Activated CD4-positive, alpha-beta T cell treated with anti-CD3 and anti-CD28 coated beads, Interleukin-10, Interleukin-2, amounts not matched to agents 100 ng/mL and 50 ng/mL, durations not matched to agents 16 hours and 8 hours (primary cell): ENCODE measurements at places on chromosomes 3 and 15.
A peak's percentile ranks its signal among the peaks of the same experiment; 100 is the strongest.

GRCh38 chr15:72175186-72176044, 22.2 kb downstream of the GRAMD2A start:
- DNase-seq, result no peak

GRCh38 chr15:26877831-26878230, 11.0 kb downstream of the GABRA5 start:
- no peak for DNase-seq

DNA sequence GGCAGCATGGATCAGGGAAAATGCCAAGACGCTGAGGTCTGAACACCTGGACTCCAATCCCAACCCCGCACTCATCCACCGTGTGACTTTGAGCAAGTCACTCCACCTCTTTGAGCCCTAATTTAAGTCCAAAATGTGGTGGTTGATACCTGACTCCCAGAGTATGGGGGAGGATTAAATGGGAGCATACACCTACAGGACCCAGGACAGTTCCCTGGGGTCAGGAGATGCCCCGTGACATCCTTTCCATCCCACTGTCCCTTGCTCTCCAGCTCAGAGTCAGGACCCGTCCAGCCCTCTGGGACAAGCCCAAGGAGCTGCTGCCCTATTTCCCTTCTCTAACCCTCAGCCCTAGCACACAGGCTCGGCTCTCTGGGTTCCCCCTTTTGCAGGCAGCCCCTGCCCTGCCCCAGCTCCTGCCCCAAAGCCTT, 276.4 kb downstream of the XXYLT1 start:
- DNase-seq, result no peak

DNA sequence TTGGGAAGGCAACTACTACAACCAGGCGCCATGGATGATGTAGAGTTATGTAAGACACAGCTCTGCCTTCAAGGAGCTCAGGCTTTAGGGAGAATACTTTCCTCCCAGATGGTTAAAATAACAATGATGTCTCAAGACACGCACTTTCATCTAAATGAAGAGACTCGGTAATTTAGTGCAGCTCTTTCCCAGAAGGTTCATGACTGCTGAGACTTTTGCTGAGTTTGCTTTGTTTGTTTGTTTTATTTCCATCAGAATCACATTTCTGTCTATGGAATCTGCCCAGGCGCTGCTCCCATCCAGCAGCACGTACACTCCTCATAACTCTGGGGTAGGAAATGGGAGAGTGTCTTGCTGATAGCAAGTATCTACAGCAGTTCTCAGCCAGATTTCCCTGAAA, 33.9 kb upstream of the MEX3B start:
- DNase-seq, result no peak

DNA sequence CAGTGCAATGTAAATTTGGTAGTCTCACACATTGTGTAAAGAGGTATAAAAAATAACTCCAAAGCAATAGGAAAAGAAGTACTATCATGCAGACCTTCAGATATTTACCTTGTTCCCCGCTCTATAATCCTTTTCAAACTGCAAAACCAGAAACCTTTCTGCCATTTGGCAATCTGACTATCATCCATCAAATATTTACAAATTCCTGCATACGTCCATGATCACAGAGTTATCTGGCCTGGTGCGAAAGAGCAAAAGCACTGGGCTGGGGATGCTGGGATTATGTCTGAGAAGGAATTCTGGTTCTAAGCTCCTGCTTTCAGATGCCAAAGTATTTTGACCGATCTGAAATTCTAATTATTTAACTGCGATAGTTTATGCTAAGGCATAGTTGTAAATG, 143.1 kb downstream of the RORA start:
- DNase-seq, result no peak

- DNase-seq, result no peak
These were observed 40.8 kb upstream of the KLF13 start for GRCh38 chr15:31285772-31286261.

- DNase-seq, result no peak
These were observed 134.8 kb upstream of the ANKRD28 start for GRCh38 chr3:15932348-15933300.

DNA sequence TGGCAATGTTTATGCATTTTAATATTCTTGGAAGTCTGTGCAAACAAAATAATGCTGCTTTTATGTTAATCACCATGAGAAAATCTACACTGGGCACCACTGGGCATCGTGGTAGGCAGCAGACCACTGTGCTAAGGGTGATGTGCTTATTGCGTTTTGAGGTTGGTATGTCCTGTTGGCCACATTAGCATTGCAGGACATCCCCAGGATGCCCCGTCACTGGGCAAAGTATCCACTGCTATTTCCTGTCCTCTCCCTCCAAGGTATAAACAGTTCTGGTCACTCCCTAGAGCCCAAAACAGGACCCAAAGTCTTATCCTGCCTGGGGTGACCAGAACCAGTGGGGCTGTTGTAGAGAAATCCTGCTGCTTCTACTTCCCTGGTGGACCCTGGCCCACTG, 284.2 kb upstream of the ROPN1 start:
- DNase-seq, result no peak

GRCh38 chr3:130895690-130896488, 2.0 kb downstream of the ATP2C1 start:
- DNase-seq, result peak; percentile 70

- no peak for DNase-seq
These were observed 1.6 kb upstream of the LRRC31 start for GRCh38 chr3:169871129-169871886.

- DNase-seq, result no peak
These were observed 116.1 kb upstream of the DNAJC19 start for GRCh38 chr3:181105646-181106045.

DNA sequence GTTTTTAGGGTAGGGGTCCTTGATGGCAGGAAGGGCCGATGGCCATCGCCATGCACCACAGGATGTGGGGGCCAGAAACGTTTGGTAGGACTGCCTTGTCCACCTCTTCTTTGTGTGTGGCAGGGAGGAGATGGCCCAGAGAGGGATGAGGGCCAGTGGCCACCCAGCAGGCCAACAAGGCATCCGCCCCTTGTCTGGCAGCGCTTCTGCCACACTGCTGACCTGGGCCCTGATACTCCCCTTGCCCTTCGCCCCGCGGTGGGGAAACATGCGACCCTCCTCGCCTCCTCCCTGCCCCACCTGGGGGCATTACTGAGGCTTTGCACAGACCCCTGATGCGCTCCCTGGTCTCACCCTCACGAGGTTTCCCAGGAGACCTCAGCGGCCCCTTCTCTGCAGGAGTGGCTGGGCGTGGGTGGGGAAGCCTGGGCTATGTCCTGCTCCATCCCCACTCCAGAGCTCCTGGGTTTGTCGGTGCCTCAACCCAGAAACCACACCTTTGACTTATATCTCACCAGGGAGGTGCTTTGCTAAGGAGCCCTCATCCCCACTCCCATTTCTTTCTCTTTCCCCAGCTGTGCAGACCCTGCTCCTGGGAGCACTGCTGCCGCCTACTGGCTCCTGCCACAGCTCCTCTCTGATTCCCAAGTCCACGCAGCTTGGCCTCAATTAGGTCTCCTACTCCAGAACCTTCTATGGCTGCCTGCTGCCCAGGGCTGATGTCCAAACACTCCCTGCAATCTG, 38.7 kb downstream of the FEM1B start:
- no peak for DNase-seq

GRCh38 chr3:123111640-123112039, 44.8 kb downstream of the PDIA5 start:
- DNase-seq, result no peak

- DNase-seq, result no peak
These were observed 25.4 kb downstream of the CYP8B1 start for GRCh38 chr3:42850263-42850662.

DNA sequence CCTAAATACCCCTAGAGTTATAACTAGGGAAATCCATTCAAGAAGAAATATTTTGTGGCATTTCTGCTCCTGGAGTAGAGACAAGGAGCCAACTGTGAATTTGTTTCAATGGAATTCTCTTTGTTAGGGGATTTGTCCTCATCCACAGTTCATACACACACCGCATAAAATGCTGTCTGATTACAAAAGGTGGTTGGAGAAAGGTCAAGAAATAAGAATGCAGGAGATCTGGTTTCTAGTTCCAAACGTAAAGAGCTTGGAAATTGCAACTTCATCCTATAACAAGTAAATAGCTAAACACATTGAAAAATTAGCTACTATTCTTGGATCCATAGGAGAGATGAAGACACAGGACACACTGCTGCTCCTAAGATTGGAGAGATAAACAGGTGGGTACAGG, 66.3 kb upstream of the NEDD4 start:
- no peak for DNase-seq

GRCh38 chr15:63945838-63946298, 100.4 kb downstream of the DAPK2 start:
- DNase-seq, result no peak

- DNase-seq, result no peak
These were observed 133.4 kb downstream of the CHST2 start for GRCh38 chr3:143252931-143253330.

DNA sequence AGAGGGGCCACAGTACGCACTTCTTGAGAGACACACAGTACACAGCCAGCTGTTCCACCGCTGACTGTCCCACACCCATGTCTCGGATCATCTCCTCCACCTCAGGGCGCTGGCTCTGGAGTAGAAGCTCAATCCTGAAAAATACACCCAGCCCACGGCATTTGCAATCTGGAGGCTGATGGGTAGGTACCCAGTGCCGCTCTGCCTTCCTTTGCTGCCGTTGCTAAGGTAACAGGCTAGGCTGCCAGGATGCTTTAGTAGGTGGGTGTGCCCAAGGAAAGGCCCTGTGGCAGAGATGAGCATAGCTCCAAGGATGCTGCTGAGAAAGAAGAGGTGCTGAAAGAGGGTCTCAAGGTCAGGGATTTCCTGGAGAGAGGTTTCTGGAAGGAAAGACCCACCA, 14.6 kb downstream of the TRAIP start:
- DNase-seq, result no peak

- DNase-seq, result peak; percentile 65
These were observed 117.1 kb upstream of the SMAD3 start for GRCh38 chr15:66948294-66948693.

- DNase-seq, result no peak
These were observed 38.9 kb upstream of the SNTN start for GRCh38 chr3:63613561-63613960.

DNA sequence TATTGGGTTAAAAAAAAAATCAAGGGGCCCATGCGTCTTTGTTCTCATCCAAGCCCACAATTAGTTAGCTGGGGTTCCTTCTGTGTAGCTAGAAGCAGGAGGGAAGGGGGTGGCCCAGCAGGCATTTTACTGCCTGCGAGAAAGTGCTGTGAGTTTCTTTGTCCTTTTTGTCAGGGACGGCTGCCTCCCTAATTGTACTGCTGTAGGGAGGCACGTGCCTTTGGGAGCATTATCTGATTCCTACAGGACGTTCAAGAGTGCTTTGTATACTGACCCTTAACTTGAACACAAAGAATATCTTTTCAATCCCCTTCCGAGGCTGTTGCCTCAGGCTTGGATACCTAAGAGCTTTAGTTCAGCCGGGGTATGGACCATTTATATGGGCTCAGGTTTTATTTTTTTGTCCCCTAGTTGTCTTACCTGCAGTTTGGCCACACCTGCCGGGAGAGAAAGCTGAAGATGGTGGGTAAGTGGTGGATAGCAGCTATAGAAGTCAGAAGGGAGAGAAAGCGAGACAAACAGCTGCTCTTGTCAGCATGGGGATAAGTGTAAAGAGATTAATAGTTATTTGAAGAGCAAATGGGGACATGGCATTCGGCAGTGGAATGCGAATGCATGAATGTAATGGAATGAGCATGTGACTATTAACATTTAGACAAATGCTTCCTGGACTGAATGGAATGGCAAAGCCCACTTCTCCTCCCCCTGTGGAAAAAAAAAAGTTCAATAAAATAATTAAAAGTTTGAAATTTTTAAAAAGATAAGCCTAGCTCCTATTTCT, 175.2 kb downstream of the TP63 start:
- no peak for DNase-seq

GRCh38 chr3:98711426-98711825, 51.7 kb upstream of the ST3GAL6 start:
- no peak for DNase-seq

DNA sequence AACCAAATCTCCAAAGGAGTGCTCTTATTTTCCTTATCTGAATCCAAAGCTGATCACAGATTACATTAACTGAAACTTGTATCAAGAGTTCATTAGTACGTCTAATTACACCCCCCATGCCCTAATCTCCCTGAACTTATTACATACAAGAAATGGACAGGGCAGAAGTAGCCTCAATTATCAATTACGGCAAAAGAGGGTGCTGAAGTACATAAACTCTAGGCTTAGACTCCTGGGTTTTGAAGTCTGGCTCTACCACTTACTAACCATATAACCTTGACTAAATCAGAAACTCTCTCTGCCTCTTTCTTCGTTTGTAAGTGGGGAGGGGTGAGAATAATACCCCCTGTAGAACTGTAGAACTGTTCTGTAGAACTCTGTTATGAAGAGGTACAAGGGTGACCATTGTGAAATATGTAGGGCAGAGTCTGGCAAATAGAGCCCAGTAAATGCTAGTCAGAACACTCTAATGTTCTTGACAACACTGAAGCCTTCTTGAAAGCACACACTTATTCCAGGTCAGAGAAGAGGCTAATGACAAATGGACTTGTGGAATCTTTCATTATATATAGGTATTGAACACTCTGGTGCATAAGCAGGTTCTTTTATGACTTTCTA, 19.6 kb upstream of the OR5K4 start:
- no peak for DNase-seq

GRCh38 chr3:98788651-98789050, 25.5 kb downstream of the ST3GAL6 start:
- no peak for DNase-seq

DNA sequence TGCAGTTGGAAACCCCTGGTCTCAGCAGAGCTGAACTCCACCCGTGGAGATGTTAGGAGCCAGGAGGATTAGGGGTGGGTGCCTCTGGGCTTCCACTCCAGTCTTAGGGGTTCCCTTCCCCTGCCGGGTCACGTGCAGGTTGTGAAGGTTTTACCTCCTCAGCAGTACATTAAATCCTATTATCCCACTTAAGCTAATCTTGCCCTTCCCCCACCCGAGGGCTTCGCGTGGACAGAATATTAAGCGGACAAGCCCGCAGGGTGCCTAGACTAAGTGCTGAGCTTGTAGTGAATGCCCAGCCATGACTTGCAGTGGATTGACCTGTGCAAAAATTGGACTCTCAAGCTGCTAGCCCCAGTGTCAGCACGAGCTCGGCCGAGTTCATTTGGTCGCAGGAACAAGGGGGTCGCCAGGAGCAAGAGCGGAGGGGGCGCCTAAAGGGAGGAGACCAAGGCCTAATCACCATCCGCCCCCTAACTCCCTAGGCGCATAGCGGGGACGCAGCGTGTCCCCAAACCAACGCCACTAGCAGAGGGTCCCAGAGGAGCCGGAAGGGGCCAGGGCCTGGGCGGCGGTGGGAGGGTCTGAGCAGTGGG, 498 bp upstream of the SEMA4B start:
- no peak for DNase-seq

GRCh38 chr15:41512940-41513505, 604 bp downstream of the LTK start:
- DNase-seq, result peak; percentile 21

DNA sequence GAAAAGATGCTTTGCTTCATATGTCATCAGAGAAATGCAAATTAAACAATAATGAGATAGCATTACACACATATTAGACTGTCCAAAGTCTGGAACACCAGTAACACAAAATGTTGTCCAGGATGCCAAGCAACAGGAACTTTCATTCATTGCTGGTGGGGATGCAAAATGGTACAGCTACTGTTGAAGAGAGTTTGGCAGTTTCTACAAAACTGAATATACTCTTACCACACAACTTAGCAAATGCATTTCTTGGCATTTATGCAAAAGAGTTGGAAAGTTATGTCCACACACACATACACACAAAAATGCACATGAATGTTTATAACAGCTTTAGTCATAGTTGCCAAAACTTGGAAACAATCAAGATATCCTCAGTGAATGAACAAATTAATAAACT, 195.2 kb upstream of the MME start:
- DNase-seq, result no peak

GRCh38 chr3:127456471-127457093, 134.0 kb downstream of the TPRA1 start:
- DNase-seq, result no peak
